Activated T-cell treated with anti-CD3 and anti-CD28 coated beads, Interleukin-2, amount 50 U/mL, for 4 hours (primary cell): ENCODE measurements at places on chromosomes 16 and 17.

- no peak for DNase-seq
These were observed 2.3 kb upstream of the ZNF500 start for GRCh38 chr16:4769306-4769638.

- no peak for DNase-seq
These were observed 8.3 kb downstream of the ALKBH5 start for GRCh38 chr17:18191967-18192366.

DNA sequence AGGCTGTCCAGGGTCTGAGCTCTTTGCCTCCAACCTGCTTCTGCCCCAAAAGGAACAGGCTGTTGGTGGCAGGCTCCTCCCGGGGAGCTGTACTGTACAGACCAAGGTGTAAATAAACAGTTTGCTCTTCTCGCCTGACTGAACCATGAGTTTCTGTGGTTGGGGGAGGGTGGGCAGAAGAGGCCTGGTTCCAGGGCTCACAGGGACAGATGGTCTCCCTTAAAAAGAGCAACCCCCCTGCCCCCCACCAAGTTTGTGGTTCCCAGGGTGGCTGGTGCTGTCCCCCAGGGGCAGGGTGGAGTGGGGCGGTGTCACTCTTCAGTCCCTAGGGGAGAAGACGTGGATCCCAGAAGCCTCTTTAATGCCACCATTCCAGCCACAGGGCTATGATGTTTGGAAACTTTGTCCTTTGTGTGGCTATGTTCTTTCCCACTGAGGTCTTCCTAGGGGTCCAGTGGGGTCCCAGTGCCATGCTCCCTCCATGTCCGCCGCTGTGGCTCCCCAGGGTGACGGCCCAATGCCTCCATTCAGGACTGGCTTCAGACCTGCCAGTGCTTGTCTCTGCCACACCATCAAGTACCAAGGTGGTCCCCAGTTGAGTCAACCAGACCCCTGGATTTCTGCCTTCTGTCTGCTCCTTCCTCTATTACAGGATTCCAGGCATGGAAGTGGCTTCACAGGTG is 146.7 kb downstream of the RAB11FIP4 start:
- no peak for DNase-seq

GRCh38 chr16:84577034-84577803 is 40.7 kb downstream of the COTL1 start:
- DNase-seq, result no peak

DNA sequence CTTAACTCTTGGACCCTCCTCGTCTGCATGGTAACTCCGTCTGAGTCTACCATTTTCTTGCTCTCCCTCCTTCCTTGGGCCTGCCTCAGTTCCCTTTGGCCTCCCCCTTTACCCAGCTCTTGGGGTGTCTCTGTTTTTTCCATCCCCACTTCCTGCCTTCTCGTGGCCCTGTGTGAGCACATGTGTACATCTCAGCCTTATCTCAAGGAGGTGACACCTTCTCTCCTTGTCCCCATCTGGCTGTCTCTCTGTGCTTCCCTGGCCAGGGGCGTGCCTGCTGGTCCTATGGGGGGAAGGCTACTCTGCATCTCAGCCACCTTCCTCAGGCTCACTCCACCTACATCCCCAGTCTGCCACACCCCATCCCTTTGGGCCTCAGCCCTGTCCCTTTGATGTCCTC is 6.6 kb downstream of the CTF1 start:
- DNase-seq, result no peak
